Brain pericyte (primary cell): ENCODE measurements at places on chromosomes 4 and X.
A peak's percentile ranks its signal among the peaks of the same experiment; 100 is the strongest.

GRCh38 chr4:158314756-158315487, 104.6 kb downstream of the TMEM144 start:
- DNase-seq: peak; percentile 72

DNA sequence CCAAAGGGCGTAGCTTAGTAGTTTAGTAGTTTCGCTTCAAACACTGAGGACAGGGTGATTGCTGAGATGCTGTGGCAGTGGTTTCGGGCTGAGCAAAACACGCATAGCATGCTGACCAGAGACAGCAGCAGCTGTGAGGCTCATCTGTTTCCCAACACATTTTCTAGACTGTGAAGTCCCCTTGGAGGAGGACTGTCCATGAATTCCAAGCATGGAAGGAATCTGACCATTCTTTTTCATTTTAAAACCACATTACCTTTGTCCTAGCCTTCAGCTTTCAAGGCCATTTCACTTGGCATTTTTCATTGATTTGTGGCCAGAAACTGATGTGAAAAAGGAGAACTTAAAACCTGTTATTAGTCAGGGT, 240.9 kb downstream of the PALLD start:
- DNase-seq: no peak

DNA sequence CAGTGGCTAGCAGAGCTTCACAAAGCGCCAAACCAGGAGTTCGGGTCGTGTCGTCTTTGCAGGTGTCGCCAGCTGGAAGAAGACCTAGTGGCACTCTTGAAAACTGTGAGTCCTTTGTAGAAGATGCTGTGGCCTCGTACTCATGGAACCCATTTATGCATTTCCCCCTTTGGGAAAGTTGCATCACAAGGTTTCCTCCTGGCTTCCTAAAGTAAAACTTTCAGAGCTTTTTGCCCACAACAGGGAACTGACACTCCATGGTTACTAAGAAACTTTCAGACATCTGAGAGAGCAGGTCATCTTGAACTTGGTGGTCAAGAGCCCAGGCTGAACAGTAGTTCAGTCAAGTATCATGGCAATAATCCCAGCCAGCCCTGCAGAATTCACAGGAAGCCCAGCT, 15.9 kb upstream of the NOCT start:
- no peak for DNase-seq

GRCh38 chrX:124333862-124334261, 1.4 kb downstream of the TEX13D start:
- no peak for DNase-seq

DNA sequence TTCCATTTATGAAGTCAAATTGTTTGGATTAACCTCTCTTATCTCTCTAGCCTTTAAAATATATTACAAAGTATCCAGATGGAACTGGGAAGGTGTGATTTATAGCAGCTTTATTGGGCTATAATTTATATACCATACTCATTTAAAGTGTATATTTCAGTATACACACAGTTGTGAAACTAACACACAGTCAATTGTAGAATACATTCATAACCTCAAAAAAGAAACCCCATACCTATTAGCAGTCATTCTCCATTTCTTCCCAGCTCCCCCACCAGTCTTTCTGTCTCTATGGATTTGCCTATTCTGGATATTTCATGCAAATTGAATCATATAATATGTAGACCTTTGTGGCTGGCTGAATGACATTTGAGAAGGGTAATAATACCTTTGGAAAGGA, 7.6 kb upstream of the NAP1L5 start:
- no peak for DNase-seq

DNA sequence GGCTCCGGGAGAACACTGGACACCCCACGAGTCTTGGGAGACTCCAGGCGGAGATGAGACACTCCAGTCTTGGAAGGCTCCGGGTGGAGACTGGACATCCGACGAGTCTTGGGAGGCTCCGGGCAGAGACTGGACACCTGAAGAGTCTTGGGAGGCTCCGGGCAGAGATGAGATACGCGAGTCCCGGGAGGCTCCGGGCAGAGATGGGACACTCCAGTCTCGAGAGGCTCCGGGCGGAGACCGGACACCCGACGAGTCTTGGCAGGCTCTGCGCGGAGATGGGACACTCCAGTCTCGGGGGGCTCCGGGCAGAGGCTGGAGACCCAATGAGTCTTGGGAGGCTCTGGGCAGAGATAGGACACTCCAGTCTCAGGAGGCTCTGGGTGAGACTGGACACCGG, 28.1 kb upstream of the LANCL3 start:
- no peak for DNase-seq

DNA sequence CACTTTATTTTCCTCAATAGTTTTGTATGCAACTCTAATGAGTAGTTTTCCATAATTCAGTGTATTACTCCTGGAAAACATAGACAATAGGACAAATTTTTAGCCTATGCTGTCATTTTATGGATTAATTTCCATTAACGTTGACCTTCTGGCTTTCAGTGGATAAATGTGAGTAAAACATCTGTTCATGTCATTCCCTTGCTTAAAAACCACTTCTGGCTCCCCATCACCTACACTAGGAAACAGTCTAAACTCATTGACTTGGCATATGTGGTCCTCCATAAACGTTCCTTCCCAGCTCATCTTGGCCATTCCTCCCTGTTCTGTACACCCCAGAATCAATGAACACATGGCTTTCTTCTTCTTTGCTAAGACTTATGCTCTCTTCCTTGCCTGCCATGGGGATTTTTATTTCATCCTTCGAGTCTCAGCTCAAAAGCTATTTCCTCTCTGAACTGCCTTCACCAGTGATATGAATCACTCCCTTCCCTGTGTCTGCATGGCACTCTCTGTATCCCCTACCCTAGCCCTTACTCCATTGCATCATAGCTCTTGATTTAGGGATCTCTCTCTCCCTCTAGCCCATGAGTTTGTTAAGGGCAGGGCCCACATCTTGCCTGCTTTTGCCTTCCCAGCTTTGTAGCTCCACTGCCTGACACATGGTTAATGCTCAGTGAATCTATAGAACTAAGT, 34.8 kb downstream of the DOCK11 start:
- no peak for DNase-seq

DNA sequence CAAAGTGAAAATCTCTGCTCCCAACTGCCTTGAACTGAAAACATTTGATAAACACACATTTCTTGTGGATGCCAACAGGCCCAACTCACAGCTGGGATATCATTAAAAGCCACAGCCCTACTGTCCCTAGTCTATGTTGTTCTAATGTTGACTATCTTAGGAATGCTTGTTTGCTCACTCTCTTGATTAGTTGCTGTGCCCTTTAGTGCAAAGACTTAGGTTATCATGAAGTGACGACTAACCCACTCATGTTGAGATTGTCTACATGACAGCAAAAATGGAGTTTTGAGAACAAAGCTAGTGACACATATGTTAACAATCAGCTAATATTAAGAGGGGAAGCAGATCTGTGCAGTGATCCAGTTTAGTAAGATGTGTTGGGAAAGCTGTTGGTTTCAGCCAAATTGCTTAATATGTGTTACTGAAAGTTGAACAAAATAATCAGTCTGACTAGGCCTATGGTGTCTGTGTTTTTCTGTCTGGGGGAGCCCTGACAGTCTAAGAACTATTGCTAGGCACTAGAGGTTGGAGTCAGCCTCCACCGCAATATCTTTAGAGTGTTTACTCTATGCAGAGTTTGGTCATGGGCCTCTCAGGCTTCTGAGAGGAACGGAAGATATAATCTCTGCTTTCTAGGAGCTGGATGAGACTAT, 125.5 kb downstream of the ATG4A start:
- DNase-seq: no peak

GRCh38 chrX:30702736-30703135, 49.5 kb downstream of the GK start:
- DNase-seq: no peak

DNA sequence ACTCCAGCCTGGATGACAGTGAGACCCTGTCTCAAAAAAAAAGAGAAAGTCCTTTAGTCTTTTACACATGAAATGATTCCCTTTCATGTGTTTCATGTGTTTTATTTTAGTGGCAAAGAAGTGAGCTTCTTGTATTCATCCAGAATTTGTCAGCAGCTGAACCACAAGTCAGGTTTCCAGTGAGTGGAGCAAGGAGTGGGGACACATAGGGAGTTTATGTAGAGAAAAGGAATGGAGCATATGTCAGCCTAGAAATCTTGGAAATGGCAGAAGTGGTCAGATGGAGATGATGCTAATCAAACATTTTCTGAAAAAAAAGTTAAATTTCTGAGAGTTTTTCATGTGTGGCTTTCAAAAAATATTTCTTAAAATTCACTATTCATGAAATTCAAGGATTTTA, 383.0 kb upstream of the GATB start:
- no peak for DNase-seq

DNA sequence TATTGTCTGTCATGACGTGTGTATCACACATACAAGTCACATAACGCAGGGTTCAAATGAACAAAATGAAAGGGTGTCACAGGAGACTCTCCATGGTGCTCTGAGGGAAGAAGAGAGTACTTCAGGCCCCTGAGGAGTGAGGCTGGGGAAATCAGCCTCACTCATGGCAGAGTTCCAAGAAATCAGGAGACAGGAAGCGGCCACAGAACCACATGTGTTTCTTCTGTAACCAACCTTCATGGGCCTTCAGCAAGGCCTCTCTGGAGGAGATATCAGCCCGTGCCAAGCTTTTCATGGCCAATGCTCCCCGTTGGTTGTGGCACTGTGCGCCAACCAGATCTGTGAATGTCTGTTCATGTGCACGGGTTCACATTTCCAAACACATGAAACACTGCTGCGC, 76.0 kb downstream of the NAT8L start:
- DNase-seq: peak; percentile 41

GRCh38 chr4:41141900-41142299, 72.4 kb downstream of the APBB2 start:
- no peak for DNase-seq

DNA sequence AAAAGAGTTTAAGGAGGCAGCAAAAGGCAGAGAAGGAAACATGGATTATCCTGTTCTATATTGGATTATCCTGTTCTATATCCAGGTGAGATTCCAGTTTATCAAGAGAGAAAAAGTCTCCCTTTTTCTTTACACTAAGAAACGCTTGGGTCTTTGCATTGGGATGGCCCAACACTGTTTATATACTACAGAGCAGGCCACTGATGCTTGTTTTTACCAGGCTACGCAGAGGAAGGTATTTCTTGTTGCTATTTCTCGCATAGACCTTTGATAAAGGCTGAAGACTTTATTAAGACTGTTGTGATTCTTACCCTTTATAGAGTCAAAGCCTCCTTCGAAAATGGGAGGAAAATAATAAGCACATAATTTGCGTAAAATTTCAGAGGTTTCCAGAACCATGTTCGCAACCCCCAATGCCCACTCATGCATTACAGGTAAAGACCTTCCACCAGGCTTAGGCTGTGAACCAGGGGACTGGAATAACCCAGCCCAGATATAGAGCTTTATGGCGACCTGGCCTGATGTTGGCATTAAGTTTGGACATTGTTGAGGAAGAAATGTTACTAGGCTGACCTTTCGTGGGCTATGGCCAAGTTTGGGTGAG, 218.3 kb downstream of the PTTG2 start:
- DNase-seq: no peak

DNA sequence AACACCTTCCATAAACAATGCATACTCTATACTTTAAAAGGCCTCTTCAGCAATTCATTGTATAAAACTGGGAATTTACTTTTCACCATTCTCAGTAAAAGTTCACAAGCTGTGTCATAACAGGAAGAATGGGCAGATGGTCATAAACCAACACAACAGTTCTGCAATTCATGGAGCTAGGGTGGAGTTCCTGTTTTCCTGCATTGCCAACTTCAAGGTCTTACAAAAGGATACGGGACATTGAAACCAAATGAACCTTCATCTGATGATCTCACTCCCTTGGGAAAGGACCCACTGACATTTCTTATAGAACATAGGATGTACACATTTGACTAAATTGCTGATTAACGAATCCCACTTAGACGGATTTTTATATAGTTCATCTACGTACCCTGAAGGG, 4.1 kb downstream of the KDR start:
- no peak for DNase-seq

GRCh38 chr4:62087706-62088105, 887.6 kb downstream of the ADGRL3 start:
- no peak for DNase-seq

DNA sequence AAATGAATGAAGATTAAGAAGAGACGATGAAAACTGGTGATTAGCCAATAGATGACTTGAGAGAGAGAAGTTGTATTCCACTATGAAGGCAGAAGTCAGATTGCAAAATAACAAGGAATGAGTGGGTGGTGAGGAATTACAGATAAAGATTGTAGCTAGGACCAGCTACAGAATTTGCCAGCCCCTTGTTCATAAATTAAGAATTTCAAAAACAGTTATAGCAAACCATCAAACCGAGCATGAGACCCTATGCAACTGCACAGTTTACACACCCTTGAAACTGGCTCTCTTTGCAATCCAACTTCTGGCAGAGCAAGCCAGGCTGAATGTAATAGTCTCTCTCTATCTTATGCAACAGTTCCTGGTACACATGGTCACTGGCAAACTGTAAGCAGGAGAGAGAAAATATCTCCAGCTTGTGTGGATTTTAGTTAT, 35.2 kb downstream of the STAP1 start:
- DNase-seq: no peak

- no peak for DNase-seq
Observed at GRCh38 chr4:24764345-24764744, 31.0 kb upstream of the SOD3 start.

- no peak for DNase-seq
Observed at GRCh38 chrX:3026074-3026815, 15.0 kb upstream of the ARSF start.

GRCh38 chrX:133789829-133790228, 195.6 kb downstream of the GPC3 start:
- no peak for DNase-seq

- DNase-seq: no peak
Observed at GRCh38 chr4:115687052-115687755, 573.8 kb upstream of the NDST4 start.

DNA sequence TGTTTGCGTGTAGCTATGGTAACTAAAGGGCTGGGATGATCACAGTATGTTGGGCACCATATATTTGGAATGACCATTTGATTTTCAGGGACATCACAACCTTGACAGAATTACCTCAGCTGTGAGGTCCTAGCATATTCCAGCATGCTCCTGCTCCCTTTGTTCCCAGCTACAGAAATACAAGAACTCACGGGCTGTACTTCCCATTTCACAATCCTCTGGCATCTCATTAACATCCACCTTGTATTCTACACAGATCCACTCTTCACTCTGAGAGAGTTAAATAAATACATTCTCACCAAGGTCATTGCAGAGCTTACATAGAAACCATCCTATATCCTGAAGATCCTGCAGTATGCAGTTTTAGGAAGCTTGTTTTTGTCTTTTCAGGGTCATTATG, 169.7 kb downstream of the FRMPD4 start:
- DNase-seq: no peak

DNA sequence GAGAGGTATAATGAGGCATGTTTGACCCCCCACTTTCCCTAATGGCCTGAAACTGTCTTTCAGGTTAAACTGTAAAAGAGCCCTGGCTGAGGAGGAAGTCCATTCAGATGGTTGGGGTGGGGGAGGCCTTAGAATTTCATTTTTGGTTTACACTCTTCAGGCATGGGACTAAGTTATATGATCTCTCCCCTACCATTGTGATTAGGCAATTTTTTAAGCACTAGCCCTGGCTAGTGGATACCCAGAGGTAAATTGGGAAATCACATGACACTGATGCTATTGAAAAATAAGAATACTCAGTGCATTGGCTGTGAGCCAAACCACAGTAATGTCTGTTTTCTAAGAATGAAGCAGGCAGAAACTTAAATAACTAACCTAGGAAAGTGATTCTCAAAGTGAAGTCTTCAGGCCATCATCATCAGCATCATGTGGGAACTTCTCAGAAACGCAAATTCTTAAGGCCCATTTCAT, 149.7 kb downstream of the RRAGB start:
- DNase-seq: no peak

GRCh38 chr4:30821859-30822612, 101.9 kb downstream of the PCDH7 start:
- no peak for DNase-seq
